Cortex of kidney (tissue), 1 donor: ENCODE measurements at places on chromosomes 13 and 19.

DNA sequence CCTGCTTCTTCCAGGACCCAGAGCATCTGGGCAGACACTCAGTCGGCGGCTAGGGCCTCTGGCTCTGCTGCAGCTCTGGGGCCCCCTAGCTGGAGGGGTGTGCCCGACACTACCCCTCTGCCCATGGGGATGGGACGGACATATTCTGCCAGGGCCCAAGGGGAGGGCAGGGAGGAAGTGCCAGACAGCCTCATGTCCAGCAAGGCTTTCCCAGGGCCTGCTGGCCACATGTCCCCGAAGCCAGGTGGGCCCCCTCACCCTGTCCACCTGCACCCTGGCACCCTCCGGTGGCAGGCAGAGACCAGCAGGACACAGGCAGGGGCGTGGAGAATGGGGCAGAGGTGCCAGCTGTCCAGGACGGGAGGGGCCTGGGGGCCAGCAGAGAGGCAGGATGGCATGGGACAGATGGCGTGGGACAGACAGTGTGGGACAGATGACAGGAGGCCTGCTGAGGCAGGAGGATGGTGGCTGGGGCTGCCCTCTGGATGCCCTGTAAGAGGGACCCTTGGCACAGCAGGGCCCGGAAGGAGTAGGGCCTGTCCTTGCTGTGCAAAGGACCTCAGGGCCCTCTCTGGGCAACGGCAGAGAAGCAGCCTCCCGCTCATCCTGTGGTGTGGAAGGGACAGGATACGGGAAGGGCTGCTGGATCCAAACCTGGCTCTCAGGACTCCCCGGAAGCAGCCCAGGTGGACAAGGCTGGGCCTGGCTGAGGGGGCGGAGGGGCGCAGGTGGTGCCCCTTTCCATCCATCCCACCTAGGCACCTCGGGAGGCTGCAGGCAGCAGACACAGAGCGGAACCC, 29.1 kb downstream of the CEBPG start:
- no peak for DNase-seq

GRCh38 chr19:32861596-32861995, 8.0 kb downstream of the SLC7A9 start:
- DNase-seq = no peak

- DNase-seq = no peak
Measured at GRCh38 chr19:51431124-51431523, 13.7 kb upstream of the SIGLEC10 start.

- DNase-seq = no peak
Measured at GRCh38 chr19:41430922-41431321, 3.7 kb upstream of the B3GNT8 start.

DNA sequence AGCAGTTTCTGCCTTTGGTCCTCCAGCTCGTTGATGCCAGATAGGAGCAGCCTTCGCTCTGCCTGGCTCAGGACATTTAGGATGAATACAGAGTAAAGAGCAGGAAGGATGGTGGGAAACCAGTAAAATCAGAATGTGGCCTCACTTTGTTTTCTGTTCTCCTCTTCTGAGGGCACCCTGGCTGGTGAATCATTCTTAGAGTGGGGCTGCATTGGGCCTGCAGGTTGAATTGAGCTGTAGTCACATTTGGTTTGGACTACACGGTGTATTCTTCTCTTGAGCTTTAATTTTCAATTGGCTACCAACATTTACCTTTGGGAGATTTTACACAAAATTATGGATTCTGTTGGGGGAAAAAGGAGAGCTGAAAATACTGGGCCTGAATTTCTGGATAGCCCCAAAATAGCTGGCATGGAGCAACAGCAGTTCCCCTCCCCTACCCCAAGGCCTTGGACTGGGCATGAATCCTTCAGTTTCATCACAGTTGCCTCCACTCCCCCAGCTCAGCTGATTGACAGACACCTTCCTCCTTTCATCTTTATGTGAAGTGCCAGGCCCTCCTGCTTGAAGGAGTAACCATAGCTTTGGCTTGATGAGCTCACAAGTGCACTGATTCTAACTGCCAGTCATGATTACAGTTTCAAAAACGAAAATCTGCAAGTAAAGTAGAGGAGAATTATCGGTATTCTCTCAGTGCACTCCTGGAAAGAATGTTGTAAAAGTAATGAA, 24.3 kb downstream of the ERCC5 start:
- no peak for DNase-seq

GRCh38 chr19:28960986-28961705, 251.8 kb downstream of the UQCRFS1 start:
- DNase-seq = no peak

- DNase-seq = no peak
Measured at GRCh38 chr13:62327367-62327766, 911.7 kb upstream of the PCDH20 start.

- no peak for DNase-seq
Measured at GRCh38 chr19:31378404-31378803, 29.2 kb upstream of the TSHZ3 start.

- DNase-seq = no peak
Measured at GRCh38 chr19:18607226-18608101, 865 bp upstream of the CRLF1 start.

DNA sequence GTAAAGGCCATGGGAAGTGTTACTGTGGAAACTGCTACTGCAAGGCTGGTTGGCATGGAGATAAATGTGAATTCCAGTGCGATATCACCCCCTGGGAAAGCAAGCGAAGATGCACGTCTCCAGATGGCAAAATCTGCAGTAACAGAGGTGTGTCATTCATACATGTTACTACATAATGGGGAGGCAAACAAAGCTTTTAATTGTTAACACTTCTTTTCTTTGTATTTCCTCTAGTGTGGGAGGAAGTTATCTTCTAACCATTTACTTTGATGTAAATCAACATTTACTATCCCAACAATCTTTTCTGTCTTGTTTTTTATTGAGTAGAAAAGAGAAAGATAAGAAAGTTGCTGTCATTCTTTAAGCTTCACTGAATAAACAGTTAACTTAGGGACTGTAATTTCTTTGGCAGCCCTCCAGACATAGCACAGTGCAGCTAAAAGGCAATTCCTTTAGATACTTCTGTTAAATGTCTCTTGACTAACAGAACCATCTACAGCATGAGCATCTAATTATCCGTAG, 126.9 kb downstream of the ITGBL1 start:
- no peak for DNase-seq

DNA sequence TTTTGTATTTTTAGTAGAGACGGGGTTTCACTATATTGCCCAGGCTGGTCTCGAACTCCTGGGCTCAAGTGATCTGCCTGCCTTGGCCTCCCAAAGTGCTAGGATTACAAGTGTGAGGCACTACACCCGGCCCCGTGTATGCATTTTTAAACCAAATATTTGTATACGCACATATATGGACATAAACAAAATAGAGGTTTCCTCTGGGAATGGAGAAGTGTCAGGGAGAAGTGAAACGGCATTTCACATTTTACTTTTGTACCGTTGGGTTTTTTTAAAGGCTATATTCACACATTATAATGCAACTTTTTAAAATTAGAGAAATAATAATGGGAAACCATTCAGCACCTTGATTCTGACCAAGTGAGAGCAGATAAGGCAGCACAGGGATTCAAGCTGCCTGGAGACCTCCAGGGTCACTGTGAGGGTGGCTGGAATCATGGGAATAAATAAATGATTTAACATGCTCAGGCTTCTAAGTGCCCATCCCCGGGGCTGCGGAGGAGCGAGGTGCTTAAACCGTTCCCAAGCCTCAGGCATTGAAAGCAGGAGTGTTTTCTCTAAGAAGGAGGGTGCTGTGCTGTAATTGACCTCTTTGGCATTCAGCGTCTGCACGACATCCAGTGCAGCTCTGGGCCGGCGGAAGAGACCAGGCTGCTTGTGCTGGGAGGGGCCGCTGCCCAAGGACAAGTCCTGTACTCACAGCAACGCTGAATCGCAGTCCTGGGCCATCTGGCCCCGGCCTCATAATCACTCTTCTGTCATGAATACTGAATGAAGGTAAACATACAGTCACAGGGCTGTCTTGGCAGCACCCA, 24.7 kb downstream of the GPR42 start:
- DNase-seq = no peak

GRCh38 chr19:24029941-24030636, 56.9 kb upstream of the ZNF254 start:
- no peak for DNase-seq

- DNase-seq = no peak
Measured at GRCh38 chr19:29985196-29985595, 43.2 kb downstream of the URI1 start.

- no peak for DNase-seq
Measured at GRCh38 chr19:44767295-44768180, 10.2 kb upstream of the CBLC start.

GRCh38 chr13:67355812-67356476, 125.8 kb upstream of the PCDH9 start:
- DNase-seq = no peak

DNA sequence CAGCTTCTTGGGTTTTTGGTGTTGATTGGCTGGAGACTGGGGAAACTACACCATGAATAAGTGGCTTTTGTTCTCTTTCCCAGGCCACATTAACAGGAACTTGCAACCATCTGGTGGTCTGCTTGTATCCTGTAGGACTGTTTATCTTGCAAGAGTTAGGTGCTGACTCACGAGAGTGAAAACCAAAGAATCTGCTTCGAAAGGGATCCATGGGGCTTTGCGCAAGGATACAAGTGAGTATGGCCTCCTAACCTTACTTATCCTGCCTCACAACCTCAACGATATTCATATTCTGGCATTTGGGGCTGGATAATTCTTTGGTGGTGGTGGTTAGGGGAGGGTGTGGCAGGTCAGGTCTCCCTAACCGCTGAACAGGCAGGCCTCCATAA, 4.7 kb upstream of the SIGLECL1 start:
- no peak for DNase-seq

GRCh38 chr19:38062959-38063761, 156.2 kb downstream of the SIPA1L3 start:
- DNase-seq = no peak

DNA sequence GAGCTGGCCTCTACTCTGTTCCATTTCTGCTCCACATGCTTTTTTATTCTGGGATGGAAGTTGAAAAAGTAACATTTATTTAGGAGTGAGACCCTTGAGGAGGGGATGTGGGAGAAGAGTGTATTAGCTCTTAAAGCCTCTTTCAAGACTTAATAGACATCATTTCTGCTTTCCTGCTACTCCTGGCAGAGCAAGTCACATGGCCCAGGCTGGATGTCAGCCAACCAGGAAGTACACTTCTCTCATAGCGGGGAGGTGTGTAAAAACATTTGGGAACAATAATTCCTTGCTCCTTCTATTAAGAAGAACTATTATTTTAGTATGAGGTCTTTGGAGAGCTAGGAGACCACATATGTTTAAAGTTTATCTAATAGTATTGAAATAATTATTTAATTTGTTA, 40.6 kb upstream of the FAM216B start:
- DNase-seq = no peak
